Bone marrow (tissue), 2 donors: ENCODE measurements at places on chromosomes 12 and 14.

DNA sequence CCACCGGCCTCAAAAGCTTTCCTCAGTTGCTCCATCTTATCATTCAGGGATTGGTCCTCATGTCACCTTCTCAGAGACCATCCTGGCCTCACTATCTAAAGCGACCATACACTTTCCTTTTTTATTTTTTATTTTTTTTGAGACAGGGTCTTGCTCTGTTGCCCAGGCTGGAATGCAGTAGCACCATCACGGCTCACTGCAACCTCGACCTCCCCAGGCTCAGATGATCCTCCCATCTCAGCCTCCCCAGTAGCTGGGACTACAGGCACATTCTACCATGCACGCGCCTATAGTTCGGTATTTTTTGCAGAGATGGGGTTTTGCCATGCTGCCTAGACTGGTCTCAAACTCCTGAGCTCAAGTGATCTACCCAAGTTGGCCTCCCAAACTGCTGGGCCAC is 2.8 kb downstream of the WSB2 start:
- no peak for DNase-seq

DNA sequence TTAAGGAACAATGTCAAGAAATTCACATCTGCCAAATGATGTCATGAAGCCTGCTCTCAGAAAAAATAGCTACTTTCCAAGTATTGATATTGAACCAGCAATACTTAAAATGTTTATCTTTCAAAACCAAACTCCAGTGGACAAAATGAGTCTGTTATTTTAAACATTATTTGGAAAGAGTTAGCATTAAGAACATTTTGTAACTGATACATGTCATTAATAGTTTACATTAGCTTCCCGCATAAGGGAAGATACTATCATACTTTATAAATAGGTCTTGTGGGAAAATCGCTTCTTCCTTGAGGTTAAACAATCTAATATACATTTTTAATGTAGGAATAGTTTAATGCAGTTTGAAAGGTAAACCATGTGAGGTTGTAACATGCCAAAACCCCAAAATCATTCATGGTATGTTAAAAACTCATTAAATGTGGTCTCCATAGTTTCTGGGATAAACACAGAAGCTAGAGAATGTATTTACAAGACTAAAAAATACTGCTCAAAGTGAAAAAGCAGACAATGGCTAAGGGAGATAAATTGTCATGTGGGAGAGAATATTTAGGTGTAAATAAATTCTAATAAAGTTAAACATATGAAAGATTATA is 73.4 kb upstream of the ATP2B1 start:
- DNase-seq: no peak

- no peak for DNase-seq
Measured at GRCh38 chr12:24425601-24425970, 476.1 kb upstream of the SOX5 start.

- DNase-seq: no peak
Measured at GRCh38 chr12:114903083-114903691, 219.2 kb upstream of the TBX3 start.

DNA sequence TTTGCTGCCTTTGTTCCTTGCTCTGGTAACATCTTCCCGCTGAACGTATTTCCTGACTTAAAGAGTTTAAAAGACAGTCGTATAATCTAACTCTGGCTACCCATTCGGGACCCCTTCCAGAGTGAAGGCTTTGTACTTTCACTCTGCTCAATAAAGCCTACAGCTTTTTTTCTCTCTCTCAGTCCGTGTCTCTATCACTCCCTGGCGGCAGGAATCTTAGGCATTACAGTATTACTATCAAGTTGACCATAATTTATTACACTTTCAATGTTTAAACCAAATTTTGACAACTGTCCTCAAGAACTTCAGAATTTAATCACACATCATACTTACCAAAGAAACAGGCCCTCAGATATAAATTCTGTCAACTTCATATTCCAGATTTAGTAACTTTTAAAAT is 967.9 kb downstream of the FSCB start:
- DNase-seq: no peak

DNA sequence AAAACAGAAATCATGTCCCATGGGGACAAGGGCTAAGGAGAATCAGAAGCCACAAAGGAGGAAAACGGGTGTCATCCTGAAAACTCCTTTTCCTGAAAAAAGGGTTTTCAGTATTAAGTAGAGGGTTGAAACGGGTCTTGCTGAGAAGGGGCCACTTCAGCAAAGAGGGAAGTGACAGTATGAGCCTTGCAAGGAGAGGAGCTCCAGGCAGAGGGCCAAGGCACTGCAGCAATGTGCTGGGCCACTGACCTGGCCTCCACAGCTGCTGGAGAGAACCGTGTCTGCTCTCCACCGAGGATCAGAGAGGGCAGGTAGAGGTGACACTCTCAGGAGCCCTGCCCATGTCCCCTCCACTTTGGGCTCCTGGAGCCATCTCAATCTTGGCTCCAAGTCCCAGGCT is 103.3 kb downstream of the NCOR2 start:
- no peak for DNase-seq

- DNase-seq: no peak
Measured at GRCh38 chr12:20351406-20351805, 16.9 kb upstream of the PDE3A start.

DNA sequence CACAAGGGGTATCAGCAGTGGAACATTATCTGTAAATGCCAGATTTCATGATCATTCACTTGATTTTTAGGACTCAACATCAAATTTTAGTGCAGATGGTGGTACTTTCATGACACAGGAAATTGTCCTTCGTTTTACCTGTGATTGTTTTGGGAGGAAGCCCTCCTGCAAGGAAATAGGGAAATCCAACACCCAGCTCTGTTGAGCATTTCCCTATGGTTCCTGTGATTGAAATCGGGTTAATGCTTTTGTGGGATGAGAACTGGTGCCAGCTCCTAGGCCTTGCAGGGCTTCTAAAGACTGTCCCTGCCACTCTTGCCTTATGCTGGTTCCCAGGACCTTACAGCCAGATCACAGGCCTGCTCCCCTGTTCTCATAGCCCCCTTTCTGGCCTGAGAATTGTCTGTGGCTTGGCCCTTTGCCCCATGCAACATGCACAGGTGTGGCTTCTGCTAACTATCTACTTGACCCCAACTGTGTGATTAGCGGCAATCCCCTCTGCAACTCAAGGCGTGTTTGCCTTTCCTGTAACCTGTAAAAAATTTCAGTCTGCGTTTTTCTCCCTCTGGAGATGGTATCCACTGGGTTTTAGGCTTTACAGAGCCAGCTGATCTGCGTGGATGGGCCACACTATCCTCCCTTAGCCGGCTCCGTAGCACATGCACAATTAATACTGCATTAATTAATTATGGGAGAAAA is 112.5 kb downstream of the ETV6 start:
- no peak for DNase-seq

- DNase-seq: no peak
Measured at GRCh38 chr14:28926122-28926521, 159.5 kb downstream of the FOXG1 start.

DNA sequence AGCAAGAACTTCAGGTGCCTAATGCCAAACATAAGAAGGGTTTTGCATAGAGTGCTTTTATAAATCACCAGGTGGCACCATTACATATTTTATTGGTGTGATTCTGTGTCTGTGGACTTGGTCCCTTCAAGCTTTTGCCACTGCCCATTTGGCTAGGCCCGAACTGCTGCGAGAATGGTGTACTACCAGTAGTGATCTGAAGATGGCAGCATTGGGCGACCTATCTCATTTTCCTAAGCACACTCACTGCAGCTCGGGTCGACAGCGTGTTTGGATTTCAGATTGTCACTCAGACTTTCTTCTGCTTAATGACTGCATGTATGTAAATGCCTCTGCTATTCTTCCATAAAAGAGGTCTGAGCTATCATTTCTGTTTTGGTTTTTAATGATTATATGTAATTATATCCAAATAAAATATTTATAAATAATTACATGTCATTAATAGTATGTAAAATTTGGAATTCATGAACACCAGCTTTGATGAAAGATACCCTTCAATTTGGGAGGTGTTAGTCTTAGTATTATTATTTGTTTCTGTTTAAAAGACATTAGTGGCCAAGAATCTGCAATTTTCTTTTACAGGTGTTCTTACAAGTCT is 78.5 kb downstream of the TPH2 start:
- peak; percentile 1 for DNase-seq

- no peak for DNase-seq
Measured at GRCh38 chr12:30019366-30020140, 235.8 kb upstream of the TMTC1 start.

- DNase-seq: no peak
Measured at GRCh38 chr12:130873106-130873795, 1.4 kb downstream of the RAN start.

DNA sequence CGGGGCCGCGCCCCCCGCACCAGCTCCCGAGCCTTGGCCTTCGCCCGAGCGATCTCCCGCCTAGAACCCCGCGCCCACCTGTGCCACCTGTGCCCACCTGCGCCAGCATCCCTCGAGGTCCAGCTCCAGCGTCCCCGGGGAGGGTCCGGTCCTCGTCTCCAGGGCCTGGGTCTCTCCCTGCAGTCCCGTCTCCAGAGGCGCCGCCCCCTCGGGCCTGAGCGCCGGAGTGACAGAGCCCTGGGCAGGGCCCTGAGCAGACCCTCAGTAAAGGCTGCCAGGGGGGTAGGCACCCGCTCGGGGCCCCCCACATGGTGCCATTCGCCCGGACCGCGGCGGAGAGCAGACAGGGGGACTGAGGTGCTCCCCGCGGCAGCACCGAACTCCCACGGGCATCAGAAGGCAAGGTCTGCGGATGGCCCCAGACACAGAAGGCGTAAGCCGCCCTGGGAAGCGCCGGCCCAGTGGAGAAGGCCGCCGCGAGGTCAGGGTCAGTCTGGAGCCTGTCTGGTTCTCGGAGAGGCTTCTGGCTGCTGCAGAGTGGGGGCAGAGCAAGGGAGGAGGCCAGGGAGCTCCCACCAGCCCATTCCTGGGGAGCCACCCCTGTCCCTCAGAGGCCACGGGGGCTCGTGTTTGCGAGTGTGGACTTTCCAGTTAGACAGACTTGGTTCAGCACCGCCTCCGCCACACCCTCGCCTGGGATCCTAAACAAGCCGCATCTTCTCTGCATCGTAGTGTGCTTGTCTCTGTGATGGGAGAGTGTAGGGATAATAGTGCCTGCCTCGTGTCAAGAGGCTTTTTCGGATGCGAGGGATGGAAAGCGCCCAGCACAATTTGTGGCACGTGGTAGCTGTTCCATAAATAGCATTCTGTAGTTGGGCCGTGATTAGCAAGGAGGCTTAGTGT is 1.1 kb upstream of the PPP1R13B start:
- no peak for DNase-seq

- no peak for DNase-seq
Measured at GRCh38 chr12:110084314-110085015, 36.1 kb upstream of the C12orf76 start.
